ENCODE measurements at places on chromosomes 7 and 10.

DNA sequence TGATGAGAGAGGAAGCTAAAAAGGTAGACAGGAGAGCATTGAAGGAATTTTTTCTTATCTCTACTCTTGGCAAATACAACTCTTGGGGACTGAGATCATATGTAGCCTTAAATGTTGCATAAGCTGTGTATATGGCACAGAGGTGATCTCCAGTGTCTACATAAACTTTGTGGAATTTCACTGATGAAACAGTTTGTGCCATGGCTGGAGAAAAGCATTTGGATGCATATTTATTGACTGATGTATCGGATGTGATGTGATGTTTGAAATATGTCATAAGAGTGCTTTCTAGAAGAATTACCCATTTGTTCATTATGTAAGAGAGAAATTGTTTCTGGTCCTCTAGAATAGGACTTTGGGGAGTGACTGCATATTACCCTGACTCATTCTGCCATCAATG is 244.9 kb upstream of the LRRTM3 start:
- DNase-seq, result no peak

DNA sequence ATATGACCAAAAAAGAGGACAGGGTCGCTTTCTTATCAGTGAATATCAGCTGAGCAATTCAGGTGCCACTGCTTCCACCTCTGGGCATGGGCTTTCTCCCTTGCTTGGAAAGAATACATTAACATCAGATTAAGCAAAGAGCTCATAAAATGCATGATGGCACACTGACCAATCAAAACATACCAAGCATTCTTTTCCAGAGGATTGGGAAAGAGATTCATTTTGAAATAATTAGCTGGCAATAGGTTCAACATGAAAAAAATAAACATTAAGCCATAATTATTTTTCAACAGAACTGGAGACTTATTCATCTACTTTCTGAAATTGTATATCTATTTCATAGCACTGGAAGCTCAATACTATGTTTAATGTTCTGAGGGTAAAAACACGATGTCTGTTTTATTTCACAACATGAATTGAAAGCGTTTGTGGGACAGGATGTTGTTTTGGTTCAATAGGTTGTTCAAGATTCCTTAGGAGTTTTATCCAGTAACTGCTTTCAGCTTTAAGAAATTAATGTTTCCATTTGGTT is 53.2 kb downstream of the TFAM start:
- no peak for DNase-seq

GRCh38 chr10:71136036-71136721 is 76.2 kb upstream of the UNC5B start:
- DNase-seq, result no peak

- DNase-seq, result peak; percentile 69
Observed at GRCh38 chr10:69413221-69413865, 3.4 kb downstream of the TACR2 start.

DNA sequence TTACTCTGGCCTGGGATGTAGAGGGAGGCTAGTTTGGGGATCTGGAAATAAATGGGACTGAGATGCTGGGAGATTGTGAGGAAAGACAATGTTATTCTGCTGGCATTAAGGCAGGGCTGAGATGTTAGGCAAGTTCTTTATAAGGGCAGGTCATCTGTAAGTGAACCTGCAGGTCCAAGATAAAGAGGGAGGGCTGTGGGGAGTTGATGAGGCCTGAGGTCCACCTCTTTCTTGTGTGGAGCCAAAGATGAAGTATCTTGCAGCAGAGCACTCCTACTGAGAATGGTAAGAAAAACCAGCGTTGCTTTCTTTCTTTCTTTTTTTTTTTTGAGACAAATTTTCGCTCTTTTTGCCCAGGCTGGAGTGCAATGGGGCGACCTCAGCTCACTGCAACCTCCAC is 19.1 kb downstream of the CYCS start:
- DNase-seq, result no peak

- DNase-seq, result no peak
Observed at GRCh38 chr10:47057471-47057870, 146.2 kb downstream of the PTPN20 start.

DNA sequence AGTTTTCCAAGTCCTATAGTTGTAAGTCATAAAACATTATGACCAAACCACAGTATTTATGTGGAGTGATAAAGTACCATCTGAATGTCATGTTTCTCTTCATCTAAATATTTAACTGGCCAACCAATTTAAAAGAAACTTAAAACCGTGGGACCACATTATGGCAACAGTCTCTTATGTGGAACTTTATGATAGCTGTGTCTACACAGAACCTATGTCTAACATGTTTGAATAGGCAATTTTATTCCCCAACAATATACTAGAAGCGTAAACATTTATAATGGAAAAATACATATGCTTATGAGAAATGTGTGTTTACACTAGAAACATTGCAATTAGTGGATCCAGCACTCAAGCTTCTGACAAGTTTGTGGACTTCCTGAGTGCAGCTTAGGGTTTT is 680.7 kb downstream of the REEP3 start:
- no peak for DNase-seq

- no peak for DNase-seq
Observed at GRCh38 chr10:126617733-126618132, 52.8 kb downstream of the C10orf90 start.

DNA sequence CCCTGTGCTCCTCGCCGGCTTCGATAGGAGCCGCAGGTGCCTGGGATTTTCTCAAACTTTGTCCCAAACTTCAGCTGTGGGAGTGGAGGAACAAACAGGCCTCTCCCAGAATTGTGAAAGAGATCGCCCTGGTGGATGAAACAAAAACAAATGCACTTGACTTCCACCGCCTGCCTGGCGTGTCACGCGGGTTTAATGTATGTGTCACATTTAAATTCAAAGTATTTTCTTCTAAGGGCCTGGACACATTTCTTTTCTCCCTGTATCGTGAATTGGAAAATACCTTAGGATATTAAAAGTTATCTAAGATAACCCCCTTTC is 694 bp upstream of the WASL start:
- no peak for DNase-seq

DNA sequence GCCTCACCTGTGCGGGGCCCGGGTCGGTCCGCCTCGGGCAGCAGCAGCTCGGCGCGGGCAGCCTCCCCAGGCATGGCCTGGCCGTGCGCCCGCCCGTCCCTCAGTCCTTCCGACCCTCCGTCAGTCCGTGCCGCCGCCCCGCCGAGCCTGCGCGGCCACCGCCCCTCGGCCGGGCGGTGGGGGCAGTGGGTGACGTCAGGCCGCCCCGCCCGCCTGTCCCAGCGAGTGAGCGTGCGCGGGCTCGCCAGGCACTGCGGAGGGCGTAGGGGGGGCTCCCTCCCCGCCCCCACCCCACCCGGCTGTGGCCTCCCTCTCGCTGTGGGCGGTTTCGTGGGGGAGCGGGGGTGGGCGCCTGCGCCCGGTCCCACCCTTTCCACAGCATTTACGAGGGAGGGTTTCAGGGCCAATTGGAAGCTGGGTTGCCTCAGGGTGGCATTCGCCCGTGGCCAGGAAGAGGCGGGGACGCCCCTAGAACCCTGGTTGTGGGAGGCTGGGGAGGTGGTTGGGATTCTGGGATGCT is at the start of gene NACAD:
Gene NACAD, minus strand, starts transcription at position 149 of the 520 bp plus-strand sequence. Its CDS starts 75 bp downstream, at position 74.
- DNase-seq, result no peak

- DNase-seq, result no peak
Observed at GRCh38 chr7:137601642-137602041, 245.1 kb downstream of the DGKI start.

DNA sequence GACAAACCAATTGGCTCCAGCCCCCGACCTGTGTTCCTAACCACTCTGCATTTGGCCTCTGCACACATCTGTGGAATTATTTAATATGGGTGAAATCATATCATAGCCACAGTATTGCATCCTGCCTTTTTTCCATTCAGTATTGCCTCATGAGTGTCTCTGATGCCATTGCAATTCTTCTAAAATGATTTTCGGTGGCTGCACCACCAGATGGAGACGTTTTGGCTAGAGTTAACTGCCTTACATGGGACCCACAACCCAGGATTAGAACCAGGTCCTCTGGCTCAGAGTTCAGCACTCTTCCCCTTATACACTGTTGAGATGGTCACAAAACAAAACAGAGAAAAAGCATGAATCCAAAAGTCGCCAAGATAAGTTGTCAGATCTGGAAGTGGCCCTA is 180.8 kb downstream of the EMX2 start:
- no peak for DNase-seq

GRCh38 chr10:97353945-97354344 is 19.4 kb upstream of the FRAT2 start:
- DNase-seq, result no peak

- no peak for DNase-seq
Observed at GRCh38 chr7:6290319-6290741, 17.9 kb upstream of the CYTH3 start.

- no peak for DNase-seq
Observed at GRCh38 chr7:143929224-143929920, 5.7 kb upstream of the OR2F2 start.

- DNase-seq, result no peak
Observed at GRCh38 chr10:36463390-36463789, 662.0 kb upstream of the ANKRD30A start.

DNA sequence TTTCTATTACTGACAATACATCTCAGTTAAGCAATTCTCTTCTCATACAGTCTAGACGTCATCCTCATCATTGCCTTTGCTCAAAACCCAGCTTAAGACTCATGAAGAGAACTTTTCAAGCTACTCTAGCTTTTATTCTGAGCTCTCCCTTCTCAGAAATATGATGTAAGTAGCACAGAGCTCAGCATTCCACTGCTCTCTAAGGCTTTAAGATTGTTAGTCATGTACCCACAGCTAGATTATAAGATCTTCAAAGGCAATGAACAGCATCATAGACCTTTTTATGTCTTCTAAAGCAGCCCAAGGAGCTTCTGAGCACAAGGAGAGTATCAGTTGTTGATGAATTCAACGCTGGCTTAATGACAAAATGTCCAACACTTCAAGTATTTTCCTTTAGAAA is 119.3 kb downstream of the NRP1 start:
- DNase-seq, result no peak

GRCh38 chr10:77264107-77264506 is 373.5 kb downstream of the KCNMA1 start:
- peak; percentile 42 for DNase-seq

DNA sequence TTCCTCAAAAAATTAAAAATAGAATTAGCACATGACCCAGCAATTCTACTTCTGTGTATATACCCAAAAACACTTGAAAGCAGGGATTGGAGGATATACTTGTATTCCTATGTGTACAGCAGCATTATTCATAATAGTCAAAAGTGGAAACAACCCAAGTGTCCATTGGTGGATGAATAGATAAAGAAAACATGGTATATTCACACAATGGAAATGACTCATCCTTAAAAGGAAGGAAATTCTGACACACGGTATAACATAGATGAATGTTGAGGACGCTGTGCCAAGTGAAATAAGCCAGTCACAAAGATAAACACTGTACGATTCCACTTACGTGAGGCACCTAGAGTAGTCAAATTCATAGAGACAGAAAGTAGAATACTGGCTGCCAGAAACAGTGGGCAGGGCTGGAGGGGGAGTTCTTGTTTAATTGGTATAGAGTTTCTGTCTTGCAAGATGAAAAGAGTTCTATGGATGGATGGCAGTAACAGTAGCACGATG is 26.6 kb upstream of the KAT6B start:
- DNase-seq, result no peak

GRCh38 chr10:132739225-132739613 is 46.7 kb downstream of the NKX6-2 start:
- no peak for DNase-seq

DNA sequence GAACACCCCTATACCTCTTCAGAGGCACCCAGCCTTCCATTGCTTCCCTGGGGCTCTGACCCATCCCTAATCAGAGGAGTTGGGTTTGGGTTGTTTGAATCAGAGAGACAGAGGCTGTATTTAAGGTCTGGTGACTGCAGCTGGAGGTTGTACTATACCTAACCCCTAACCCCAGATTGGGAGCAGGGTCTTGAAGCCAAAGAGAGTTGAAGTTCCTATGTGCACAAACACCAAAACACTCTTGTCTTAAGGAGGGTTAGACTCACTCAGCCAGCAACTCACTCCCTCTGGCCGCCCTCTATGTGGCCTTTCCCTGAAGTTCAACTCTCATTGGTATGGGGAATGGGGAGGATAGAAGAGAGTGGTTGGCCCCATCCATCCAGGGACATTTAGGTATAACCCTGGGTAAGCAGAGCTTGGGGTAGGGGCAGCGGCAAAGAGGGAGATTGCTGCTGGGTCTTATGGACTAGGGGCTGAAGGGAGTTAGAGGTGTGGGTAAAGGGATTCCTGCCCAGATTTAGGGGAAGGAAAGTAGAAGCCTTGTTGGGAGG is 80.0 kb downstream of the PAX2 start:
- no peak for DNase-seq

GRCh38 chr10:133267829-133268228 is 8.8 kb downstream of the ADAM8 start:
- DNase-seq, result no peak

GRCh38 chr10:125050383-125050782 is 108.5 kb downstream of the ZRANB1 start:
- DNase-seq, result no peak

- DNase-seq, result peak; percentile 58
Observed at GRCh38 chr10:77873536-77874380, 52.8 kb downstream of the DLG5 start.

GRCh38 chr7:11026452-11027359 is 53.0 kb downstream of the PHF14 start:
- DNase-seq, result no peak

GRCh38 chr7:100003711-100004661 is 11.4 kb upstream of the ZKSCAN1 start:
- DNase-seq, result no peak

DNA sequence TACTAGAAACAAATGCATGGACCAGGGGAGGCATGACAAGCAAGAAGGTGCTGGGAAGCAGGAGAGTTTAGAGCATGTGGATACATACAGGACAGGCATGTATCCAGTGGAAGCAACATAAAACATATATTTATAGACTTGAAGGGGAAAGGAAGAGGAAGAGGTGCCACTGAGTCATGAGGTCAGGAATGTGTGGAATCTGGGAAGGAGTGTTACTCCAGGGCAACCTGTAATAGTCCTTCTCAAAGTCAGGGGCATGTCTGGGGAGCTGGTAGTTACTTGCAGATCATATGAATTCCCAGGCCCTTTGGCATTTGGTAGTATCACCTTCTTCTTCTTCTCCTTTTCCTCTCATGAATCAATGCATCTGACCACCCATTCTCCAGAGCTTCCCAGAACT is 246.6 kb downstream of the XPNPEP1 start:
- no peak for DNase-seq

- DNase-seq, result no peak
Observed at GRCh38 chr10:11035301-11035991, 17.8 kb downstream of the CELF2 start.

GRCh38 chr7:33039257-33039902 is 23.2 kb downstream of the NT5C3A start:
- DNase-seq, result peak; percentile 52

DNA sequence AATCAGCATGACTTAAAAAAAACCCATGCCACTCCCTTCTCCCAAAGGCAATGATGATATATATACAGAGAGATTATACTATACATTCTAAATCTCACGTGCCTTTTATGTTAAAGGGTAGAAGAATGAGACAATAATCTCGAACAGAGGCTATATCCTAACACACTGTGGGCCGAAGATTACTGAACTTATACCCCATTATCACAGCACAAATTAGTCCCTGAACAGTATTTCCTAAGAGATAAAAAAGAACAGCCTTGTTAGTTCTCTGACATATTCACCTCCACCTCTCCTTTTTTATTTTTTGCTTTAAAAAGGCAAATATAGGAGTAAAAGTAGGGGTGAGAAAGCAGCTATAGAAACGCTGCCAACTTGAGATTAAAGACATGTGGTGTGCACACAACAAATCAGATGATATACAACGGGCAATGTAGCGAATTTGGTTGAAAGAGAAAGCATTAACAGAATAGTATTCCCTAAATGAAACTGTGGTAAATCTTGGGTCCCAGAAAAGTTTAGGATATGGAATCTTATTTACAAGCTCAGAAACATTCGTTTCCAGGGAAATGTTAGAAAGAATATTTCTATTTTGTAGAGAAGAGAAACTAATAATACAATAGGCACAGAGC is 69.5 kb downstream of the JMJD1C start:
- no peak for DNase-seq
